Stimulated activated CD8-positive, alpha-beta memory T cell treated with anti-CD3 and anti-CD28 coated beads, Interleukin-7, amount 100 ng/mL, for 4 hours (primary cell): ENCODE measurements at places on chromosomes 5 and 9.

GRCh38 chr5:135119481-135119880 lies 85.5 kb upstream of the PITX1 start:
- DNase-seq, result no peak

DNA sequence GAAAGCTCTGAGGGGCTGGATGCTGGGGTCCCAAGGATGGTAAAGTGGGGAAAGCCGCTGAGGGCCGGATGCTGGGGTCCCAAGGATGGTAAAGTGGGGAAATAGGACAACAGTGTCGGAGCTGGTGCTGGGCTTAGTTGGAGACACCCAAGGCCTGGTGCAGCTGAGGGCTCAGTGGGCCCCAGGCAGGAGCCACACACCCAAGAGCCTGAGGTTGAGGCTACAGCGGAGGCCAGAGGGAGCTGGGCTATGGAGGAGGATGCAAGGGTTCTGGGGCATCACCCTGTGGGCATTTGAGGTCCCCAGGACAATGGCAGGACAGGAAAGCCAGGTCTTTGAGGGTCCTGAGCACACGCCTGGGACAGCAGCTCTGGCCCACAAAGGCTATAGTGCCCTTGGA lies 19.1 kb upstream of the SLC9A3 start:
- DNase-seq, result no peak

- no peak for DNase-seq
These were observed 81.2 kb downstream of the ADAMTS12 start for GRCh38 chr5:33810491-33811120.

GRCh38 chr9:101235105-101235866 lies 149.5 kb downstream of the BAAT start:
- DNase-seq, result no peak

DNA sequence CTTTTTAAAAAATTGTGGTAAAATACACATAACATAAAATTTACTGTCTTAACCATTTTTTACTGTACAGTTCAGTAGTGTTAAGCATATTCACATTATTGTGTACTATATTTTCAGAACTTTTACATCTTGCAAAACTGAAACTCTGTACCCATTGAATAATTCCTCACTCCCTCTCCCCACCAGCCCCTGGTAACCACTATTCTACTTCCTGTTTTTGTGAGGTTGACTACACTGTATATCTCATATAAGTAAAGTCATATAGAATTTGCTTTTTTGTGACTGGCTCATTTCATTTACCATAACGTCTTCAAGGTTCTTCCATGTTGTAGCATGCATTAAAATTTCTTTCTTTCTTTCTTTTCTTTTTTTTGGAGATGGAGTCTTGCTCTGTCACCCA lies 87.0 kb downstream of the LNPEP start:
- no peak for DNase-seq

GRCh38 chr5:143350751-143351602 lies 52.5 kb downstream of the NR3C1 start:
- DNase-seq, result no peak

GRCh38 chr9:116594547-116594946 lies 92.6 kb upstream of the TRIM32 start:
- no peak for DNase-seq
